NCI-H1092 treated with DMSO at 0.1 percent for 48 hours (cell line): ENCODE measurements at places on chromosomes 12 and 14.

GRCh38 chr12:546920-547845 lies 87.4 kb downstream of the B4GALNT3 start:
- DNase-seq = peak; percentile 53

DNA sequence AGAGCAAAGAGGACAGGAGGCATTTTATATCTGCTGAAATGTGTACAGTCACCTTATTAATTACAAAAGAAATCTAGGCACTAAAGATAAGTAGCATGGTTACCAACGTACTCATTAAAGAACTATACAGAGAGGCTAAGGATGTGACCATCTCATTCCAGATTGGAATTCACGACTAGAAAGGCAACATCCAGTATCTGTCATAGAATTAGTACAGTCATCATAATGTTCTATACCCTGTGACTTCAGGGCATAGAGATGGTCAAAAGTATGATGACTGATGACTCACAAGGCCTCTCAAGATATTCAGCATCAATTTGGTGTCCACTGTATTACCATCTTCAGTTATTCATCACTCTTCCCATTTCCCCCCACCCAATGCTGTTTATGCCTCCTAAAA lies 144.0 kb upstream of the PLEKHG7 start:
- no peak for DNase-seq

DNA sequence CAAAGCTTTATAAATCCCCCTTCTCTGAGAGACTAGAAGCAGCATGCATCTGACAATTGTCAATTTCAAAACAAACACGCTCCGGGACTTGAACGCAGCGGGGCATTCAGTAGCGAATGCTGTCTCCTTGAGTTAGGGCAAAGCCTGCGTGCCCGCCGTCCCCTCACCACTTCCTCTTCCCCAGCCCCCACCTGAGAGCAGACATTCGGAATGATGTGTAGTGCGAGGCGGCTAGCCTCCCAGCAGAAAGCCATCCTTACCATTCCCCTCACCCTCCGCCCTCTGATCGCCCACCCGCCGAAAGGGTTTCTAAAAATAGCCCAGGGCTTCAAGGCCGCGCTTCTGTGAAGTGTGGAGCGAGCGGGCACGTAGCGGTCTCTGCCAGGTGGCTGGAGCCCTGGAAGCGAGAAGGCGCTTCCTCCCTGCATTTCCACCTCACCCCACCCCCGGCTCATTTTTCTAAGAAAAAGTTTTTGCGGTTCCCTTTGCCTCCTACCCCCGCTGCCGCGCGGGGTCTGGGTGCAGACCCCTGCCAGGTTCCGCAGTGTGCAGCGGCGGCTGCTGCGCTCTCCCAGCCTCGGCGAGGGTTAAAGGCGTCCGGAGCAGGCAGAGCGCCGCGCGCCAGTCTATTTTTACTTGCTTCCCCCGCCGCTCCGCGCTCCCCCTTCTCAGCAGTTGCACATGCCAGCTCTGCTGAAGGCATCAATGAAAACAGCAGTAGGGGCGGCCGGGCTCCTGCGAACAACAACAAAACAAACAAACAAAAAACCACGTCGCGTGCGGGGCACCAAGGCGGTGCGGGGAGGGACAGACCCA lies 2.2 kb downstream of the PRMT8 start:
- peak; percentile 51 for DNase-seq

GRCh38 chr12:33047666-33048065 lies 151.1 kb upstream of the PKP2 start:
- DNase-seq = no peak

GRCh38 chr14:70680748-70681147 lies 39.0 kb downstream of the TTC9 start:
- no peak for DNase-seq

DNA sequence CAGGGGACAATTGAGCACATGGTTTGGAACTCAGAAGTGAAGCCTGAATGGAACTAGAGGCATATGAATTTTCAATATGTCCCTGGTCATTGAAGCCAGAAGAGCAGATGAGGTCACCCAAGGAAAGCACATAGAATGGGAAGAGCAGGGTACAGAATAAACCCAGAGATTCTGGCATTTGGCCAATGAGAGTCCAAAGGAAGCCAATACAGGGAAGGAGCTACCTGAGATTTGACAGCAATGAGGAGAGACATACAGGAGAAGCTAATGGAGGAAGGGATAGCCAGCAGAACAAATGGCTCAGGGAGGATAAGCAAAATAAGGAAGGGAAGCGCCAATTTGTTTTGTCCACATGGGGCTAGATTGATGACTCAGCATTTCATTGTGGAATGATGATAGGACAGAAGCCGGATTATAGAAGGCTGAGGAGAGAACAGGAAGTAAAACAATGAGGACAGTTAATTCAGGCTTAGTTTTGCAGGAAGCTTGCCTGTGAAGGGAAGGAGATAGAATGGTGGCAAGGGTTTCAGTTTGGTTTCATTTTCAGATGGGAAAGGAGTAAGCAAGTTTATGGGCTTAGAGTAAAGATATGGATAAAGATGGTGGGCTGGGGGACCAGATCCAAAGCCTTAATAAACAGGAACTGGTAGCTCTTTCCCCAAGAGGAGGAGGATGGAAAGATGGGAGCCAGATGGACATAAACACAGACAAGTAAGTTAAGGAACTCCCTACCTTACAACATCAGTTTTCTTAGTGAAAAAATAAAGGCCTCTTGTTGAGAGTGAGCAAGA lies 3.2 kb upstream of the SPTSSA start:
- DNase-seq = no peak

- DNase-seq = no peak
These were observed 146.6 kb downstream of the STXBP6 start for GRCh38 chr14:24903337-24903736.

GRCh38 chr12:112303004-112303403 lies 79.2 kb downstream of the HECTD4 start:
- DNase-seq = no peak

DNA sequence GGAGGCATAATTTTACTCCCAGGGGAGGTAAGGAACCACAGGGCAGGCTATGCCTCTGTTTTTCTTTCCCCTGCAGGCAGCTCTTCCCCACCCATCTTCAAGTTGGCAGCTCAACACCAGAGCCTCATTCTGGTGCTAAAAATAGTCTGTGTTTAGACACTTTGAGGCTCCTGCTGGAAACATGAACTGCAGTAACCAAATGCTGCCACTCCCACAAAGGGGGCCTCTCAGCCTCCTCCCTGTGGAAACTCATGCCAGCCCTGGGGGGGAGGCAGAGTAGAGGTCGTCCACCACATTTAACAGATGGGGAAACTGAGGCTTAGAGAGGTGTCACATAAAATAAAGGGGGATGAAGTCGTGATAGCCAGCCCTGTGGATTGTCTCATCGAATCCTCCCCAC lies 61.4 kb downstream of the WSCD2 start:
- no peak for DNase-seq

GRCh38 chr12:112381406-112381882 lies 787 bp downstream of the HECTD4 start:
- peak; percentile 29 for DNase-seq

DNA sequence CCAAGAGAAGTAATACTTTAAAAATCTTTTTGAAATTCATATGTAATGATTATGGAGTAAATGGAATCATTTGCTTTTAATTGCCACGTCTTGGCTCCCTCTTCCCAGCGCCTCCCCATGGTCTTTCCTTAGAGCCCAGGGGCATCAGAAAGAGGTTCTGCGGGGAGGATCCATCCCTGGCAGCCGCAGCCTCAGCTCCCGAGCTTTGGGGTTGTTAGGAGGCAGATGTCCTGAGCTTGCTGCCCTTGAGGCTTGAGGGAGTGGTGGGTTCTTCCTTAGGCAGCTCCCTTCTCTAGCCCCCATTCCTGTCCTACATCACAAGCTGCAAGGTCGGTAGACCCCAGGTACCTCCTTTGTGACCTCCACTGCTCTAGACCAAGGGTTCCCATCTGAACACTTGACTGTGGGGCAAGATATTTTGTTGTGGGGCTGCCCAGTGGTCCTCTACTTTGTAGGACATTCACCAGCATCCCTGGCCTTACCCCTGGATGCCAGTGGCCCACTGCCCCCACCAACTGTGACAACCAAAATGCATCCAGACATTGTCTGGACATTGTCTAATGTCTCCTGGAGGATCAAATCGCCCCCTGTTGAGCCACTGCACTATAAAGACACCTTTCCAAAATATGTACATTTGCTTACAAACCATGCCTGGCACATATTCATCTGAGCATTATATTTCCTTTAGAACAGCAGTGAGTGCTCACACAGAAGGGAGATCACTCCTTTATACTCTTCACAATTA lies 6.3 kb downstream of the PPP2R5C start:
- no peak for DNase-seq

- DNase-seq = peak; percentile 50
These were observed 54.5 kb upstream of the MMP17 start for GRCh38 chr12:131773582-131774221.

DNA sequence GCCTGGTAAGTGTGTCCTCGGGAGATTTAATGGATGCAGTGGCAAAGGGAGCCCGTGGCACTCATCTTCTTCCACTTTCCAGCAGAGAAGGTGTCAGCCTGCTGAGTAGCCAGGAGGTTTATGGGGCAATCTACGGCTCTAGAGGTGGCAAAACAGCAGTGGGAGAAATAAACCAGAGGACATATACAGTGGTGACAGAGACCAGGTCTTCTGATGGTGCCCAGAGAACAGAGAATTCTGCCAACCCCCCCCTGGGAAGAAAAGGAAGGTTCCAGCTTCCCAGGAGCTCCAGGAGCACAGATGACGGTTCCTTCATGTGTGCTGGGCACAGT lies 43.0 kb downstream of the SMIM41 start:
- DNase-seq = no peak

- no peak for DNase-seq
These were observed 8.1 kb downstream of the ITGA7 start for GRCh38 chr12:55699471-55700055.

DNA sequence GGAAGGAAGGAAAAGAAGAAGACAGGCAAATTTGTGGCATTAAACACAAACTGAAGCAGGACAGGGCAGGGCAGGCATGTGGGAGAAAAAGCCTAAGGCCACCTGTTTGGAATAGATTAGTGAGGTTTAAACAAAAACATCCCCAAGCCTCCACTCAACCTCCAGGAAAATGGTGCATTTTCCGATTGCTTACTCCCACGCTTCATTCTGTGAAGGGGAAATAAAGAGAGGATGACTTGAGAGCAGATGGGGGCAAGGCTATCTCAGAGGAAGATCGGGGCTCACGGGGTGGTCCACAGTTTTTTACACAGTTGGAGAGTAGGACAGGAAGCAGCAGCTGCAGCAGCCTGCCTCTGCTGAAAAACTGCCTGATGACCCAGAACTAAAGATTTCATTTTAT lies 250.9 kb downstream of the DUSP6 start:
- no peak for DNase-seq

DNA sequence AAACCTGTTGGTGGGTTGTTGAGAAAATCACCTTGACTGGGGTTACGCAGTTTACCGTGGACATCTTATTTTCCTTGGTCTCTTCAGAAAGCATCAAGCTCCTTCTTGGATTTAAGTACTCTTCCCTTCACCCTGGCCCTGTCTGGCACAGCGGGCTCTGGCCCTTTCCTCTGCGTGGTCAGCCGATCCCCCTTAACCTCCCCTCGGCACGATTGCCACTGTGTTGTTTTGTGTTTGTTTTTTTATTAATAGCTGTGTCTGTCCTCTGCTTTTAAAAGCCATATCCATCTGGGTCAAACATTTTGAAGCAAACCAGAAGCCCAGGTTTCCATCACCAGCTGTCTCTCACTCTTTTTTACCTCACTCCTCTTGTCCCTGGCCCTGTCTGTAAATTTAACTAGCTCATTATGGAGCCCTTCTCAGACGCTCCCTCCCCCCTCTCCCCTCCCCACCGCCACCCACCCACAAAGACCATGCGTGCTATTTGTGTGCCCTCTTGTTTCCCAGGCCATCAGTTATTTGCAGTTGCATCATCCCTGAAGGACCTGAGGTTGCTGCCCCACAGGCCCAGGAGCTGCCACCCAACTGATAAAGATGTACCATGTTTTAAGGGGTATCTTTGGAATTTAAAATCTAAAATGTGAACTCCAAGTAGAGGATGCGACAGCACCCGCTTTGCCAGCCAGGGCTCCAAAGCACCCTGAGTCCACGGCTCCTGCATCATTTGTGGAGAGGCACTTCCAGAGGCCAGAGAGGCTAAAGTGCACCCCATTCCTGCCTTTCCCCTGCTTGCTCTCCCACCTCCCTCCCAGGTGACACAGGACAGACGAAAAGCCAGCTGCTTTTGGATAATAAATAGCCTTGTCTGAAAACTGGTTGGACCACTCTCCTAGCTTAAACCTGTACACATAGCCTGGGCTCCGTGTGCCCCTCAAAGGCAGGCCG lies 3.9 kb downstream of the BCL11B start:
- peak; percentile 3 for DNase-seq

- no peak for DNase-seq
These were observed 121.2 kb downstream of the PRICKLE1 start for GRCh38 chr12:42468341-42468821.

GRCh38 chr12:108182096-108182495 lies 53.0 kb downstream of the WSCD2 start:
- no peak for DNase-seq

GRCh38 chr12:127664901-127665300 lies 602.1 kb upstream of the TMEM132C start:
- DNase-seq = no peak

GRCh38 chr12:26643532-26644315 lies 189.3 kb downstream of the ITPR2 start:
- no peak for DNase-seq

GRCh38 chr12:46783871-46784270 lies 41.9 kb downstream of the SLC38A4 start:
- DNase-seq = no peak

- DNase-seq = peak; percentile 91
These were observed 630 bp downstream of the NELL2 start for GRCh38 chr12:44875417-44875953.

DNA sequence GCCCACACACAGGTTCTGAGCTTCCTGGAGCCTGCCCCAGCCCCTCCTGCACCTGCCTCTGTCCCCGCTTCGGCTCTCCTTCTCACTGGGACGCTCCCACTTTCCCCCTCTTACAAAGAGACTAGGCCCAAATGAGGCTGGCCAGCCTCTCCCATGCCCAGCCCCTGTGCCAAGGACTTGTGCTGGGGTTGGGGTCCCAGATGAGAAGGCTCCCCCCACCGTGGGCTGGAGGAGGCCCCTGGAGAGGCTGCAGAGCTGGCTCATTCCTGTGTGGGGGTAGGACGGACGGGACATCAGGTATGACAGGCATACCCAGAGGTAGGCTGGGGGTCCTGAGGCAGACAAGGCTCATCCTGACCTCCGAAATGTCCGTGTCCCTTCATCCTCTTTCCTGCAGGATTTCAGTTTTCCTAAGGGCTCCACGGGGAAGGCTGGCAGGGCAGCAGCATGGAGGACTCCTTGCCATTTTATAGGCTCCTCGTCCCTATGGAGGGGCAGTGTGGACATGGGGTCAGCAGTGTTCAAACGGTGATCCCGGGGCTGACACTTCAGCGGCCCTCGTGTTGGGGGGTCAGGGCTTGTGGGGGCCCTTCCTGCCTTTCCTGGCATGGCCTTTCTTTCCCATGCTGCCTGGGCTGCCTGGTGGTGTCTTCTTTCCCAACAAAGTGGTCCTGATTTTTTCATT lies 49.1 kb upstream of the MEG3 start:
- no peak for DNase-seq

GRCh38 chr12:40947797-40948196 lies 240.3 kb upstream of the PDZRN4 start:
- no peak for DNase-seq

GRCh38 chr12:51386351-51386750 lies 4.9 kb downstream of the GALNT6 start:
- DNase-seq = no peak
